ENCODE measurements at places on chromosomes 4 and X.

DNA sequence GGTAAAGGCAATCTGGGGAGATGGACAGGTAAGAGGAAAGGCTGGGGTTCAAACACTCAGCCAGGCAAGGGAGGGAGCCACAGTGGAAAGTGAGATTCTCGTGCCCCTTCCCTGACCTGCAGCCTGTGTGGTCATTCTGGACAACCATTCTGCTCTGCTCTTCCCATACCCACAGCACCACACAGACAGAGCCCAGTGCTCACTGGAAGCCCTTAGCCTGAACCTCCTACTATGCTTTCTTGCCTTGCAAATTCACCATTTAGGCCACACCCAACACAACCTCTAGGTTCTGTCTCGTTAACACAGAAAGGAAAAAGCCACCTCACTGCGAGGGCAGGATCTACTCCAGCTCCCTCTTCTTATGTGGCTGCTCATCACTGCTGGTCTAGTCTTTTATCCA lies 92.7 kb downstream of the SHISA3 start:
- DNase-seq = no peak

- DNase-seq = no peak
These were observed 136.6 kb upstream of the FAM47B start for GRCh38 chrX:34805951-34806350.

DNA sequence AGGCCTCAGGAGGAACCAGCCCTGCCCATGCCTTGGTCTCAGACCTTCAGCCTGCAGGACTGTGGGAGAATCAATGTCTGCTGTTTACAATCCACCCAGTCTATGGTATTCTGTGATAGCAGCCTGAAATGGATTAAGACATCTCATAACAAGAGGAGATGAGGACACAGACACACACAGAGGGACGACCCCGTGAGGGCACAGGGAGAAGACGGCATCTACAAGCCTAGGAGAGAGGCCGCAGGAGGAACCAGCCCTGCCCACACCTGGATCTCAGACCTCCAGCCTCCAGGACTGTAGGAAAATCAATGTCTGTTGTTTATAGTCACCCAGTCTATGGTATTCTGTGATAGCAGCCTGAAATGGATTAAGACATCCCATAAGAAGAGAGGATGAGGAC lies 3.3 kb downstream of the SLC25A6 start:
- DNase-seq = no peak

GRCh38 chrX:110108381-110108821 lies 105.5 kb downstream of the TMEM164 start:
- no peak for DNase-seq

- DNase-seq = no peak
These were observed 12.0 kb downstream of the TSPAN5 start for GRCh38 chr4:98646422-98646821.

GRCh38 chr4:14100349-14100748 lies 472.8 kb upstream of the BOD1L1 start:
- DNase-seq = no peak

DNA sequence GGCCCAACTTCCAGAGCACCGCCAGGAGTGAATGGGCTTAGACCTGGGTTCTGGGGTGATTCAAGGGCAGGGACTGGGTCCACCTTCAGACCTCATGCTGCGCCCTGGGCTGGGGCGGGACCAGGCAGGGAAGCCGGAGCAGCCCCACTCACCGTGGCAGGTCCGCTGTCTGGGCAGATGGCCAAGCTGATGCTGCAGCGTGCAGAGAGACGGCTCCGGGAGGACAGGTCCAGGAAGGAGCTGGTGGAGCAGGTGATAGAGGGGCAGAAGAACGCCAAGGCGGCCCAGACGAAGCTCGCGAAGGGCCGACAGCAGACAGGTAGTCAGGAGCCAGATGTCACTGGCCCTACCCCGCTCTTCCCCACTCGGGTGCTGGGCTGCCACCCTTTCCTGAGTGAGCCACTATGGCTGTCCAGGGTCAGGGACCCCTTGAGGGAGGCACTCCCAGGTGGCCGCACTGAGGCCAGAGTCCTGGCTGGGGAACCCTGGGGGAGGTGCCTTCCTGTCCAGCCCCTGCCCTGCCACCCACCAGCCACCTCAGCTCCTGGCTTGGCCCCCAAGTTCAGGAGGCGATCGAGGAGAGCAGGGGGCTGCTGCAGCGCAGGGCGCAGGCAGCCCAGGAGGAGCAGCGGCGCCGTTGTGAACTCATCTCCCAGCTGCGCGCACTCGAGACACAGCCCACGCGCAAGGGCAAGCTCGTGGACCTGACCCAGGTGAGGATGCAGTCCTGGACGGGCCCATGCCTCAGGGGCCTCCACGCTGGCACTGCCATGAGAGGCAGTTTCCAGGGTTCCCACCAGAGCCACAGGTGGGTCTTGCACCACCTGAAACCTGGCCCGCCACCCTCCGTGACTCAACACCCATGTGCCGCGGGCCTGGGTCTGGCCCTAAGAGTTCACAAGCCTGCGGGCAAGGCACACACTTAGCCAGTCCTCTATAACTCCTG lies 10.1 kb upstream of the RNF4 start:
- no peak for DNase-seq

Data from central memory CD4-positive, alpha-beta T cell (primary cell).